T1000 (cell line): ENCODE measurements at places on chromosomes 12 and 14.

GRCh38 chr14:99284254-99285004 lies 12.4 kb upstream of the BCL11B start:
- no peak for DNase-seq

DNA sequence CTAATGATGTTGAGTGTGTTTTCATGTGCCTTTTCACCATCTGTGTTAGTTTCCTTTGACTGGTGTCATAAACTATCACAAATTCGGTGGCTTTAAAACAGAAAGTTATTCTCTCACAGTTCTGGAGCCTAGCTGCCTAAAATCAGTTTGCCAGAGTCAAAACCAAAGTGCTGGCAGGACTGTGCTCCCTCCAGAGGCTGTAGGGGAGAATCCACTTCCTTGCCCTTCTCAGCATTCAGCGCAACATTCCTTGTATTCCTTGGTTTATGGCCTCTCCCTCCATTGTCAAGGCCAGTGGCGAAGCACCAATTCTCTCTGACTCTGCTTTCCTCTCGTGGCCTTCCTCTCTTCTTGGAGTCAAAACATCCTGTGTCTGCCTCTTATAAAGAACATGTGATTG lies 174.2 kb upstream of the PDE3A start:
- DNase-seq: no peak

- no peak for DNase-seq
These were observed 229.3 kb upstream of the LHX5 start for GRCh38 chr12:113700943-113701342.

- no peak for DNase-seq
These were observed 4.8 kb downstream of the CDKN1B start for GRCh38 chr12:12721814-12722434.

DNA sequence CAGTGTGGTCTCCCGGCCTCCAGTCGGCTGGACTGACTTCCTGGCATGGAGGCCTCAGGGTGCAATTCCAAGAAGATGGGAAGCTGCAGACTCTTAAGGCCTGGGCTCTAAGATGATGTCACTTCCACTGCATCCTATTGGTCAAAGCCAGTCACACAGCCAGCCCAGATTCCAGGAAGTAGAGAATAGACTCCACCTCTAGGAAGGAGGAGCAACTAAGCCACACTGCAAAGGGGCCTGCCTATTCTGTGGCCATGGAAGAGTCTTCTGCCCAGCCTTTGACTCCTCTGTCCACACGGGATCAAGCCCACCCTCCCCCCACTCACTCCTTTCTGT lies 103.9 kb upstream of the RFLNA start:
- no peak for DNase-seq

DNA sequence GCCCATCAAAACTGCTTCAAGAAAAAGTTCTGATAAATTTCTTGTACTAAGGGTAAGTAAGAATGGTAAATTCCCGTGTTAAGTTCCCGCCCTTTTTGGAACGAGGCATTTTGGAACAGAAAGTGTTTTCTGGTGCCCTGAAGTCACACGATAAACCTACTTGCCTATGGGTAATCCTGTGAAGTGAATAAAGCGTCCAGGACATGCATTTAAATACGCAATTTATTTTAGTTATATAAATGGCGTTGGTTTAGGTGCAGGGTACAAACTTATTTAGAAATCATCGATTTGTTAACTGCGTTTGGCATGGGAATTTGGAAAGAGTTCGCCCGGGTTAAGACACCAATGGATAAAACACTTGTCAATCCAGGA lies 715 bp upstream of the RAP1B start:
- no peak for DNase-seq

DNA sequence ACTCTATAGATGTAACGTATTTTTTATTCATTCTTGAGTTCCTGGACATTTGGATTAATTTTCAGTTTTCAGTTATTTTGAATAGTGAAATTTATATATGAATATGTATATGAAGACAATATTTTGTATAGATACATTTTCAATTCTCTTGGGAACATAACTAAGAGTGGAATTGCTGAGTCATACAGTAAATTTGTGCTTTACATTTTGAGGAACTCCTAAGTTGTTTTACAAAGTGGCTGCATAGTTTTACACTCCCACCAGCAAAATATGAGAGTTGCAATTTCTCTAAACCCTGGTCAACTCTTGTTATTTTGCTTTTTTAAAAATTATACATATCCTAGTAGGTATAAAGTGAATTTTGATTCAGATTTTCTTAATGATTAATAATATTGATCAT lies 1838.6 kb upstream of the SEL1L start:
- no peak for DNase-seq

DNA sequence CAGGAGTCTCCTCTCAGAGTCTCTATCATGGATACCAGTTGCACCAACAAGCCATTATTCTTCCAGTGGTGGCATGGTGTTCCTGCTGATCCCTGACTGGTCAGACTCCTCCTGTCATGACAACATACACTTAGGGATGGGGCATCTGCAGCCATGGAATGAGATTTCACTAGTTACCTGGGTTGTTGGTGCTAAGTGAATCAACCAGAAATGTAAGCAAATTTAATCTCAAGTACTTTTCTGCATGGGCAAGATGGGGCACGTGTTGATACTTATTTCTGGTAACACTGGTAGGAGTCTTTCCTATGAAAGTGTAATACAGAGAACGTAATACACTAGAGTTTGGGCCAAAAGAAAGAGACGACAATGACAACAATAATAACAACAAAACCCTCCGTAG lies 211.5 kb upstream of the FOXN3 start:
- no peak for DNase-seq
